ENCODE measurements at places on chromosomes 3 and 15.
A peak's percentile ranks its signal among the peaks of the same experiment; 100 is the strongest.

- no peak for DNase-seq
These were observed 9.4 kb downstream of the IGF1R start for GRCh38 chr15:98657721-98658120.

DNA sequence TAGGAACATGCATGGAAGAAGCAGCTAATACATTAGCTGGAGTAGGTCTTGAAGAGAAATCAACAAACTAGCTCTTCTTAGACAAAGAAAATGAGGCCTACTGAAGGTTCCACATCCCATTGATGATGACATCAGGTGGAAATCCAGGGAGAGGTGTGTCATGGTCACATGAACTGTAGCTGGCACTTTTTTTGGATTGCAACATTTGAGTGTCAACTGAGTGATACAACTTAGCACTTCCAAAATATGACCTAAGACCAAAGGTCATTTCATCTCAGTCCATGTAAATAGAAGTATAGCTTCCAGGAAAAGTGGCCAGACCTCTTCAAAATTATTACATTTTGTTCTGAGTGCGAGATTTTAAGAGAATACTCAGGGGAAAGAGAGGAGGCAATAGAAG lies 117.2 kb upstream of the MEIS2 start:
- DNase-seq: no peak

DNA sequence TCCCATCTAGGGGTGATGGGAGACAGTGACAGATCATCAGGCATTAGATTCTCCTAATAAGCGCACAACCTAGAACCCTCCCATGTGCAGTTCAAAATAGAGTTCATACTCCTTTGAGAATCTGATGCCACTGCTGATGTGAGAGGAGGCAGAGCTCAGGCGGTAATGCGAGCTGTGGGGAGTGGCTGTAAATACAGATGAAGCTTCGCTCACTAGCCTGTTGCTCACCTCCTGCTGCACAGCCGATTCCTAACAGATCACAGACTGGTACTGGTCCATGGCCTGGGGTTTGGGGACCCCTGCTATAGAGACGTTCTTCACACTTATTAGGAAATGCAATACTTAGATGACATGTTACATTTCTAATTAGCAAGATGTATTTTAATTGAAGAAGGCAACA lies 154.4 kb downstream of the CBLB start:
- DNase-seq: no peak

- no peak for DNase-seq
These were observed 76.3 kb downstream of the THBS1 start for GRCh38 chr15:39657181-39657580.

DNA sequence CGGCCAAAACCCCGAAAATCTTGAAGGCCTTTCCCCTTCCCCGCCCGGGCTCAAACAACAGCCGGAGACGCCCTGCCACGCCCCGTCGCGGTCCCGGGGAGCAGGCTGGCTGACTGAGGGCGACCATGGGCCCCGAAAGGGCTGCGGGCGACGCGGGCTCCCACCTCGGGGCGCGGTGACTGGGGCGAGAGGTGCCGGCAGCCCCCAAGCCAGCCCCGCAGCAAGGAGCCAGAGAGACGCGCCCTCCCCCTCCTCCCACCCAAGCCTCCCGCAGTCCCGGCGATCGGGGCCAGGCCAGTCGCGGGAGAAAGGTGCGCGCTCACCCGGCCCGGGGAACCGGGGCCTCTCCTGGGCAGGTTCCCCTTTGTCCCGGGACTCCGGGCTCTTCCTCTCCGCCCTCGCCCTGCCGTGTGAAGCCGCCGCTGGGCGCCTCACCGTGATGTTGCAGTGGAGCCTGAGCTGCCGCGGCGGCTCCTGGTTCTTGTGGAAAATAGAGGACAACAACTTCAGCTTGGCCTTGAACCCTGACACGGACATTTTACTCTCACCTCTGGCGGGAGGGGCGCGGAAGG lies 30.6 kb upstream of the ZSCAN2 start:
- no peak for DNase-seq

DNA sequence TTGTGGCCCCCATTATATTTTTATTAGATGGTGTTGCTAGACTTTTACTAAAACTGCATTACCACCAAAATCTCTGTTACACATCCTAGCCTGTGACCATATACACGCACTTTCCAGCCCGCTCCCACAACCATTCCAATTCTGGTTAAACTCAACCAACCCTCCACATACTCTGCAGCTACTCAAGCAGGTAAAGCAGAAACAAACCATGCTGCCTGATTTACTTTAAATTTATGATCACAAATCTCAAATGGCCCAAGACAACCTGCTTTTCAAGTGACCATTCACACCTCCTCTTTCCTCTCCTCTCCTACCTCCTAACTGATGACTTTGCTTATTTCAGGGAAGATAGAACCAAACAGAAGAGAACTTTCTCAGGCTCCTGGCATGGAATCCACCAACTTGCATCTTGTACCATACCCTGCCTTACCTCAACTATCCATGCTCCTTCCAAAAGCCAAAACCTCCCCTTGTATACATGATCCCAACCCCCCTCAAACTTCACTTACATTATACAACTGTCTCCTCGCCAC lies 18.5 kb downstream of the ULK4 start:
- DNase-seq: no peak

GRCh38 chr3:49199900-49200281 lies 28.5 kb downstream of the KLHDC8B start:
- no peak for DNase-seq

GRCh38 chr3:8938021-8938420 lies 25.3 kb downstream of the RAD18 start:
- DNase-seq: no peak

GRCh38 chr3:48402281-48402732 lies 27.6 kb downstream of the PLXNB1 start:
- DNase-seq: peak; percentile 51

DNA sequence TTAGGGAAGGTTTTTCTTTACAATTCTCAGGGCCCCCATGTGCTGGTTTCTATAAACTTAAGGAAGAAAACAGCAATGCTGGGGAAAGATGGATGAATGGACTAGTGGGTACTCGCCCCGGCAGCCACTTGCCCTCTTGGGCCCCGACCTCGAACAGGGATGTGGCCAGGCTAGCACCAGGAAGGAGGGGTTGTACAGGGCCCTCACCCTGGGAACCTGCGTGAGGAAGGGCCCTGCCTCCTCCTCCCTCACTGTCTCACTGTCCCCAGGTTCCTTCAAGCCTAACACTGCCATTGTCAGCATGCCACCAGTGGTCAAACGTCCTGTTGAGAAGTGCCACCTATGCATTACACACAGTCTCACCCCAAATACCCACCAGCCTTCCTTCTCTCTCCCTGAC lies 9.1 kb downstream of the ADAMTS17 start:
- no peak for DNase-seq

GRCh38 chr15:78927077-78927790 lies 17.6 kb downstream of the CTSH start:
- DNase-seq: no peak

- peak; percentile 28 for DNase-seq
These were observed 124.6 kb upstream of the KCNAB1 start for GRCh38 chr3:155995525-155996370.

All from AG04449 (cell line).